Cortex of kidney (tissue), 1 donor: ENCODE measurements at places on chromosomes 12 and 14.

DNA sequence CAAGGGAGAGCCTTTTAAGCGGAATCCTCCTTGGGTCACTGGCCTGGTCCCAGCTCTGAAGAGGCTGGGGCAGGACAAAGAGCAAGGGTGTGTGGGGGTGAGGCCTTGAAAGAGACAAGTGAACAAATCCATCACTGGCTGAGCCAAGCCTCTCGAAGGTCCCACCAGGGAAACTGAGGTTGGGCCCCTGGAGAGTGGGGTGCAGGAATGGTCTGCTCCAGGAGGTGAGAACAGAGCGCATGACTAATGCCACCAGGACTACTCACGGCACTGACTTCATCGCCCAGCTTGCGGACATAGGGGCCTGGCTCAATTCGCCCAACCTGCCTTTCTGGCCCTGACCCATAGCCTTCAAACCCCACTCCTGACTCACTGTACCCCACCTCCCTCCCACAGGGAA lies 19.2 kb upstream of the DEGS2 start:
- no peak for DNase-seq

DNA sequence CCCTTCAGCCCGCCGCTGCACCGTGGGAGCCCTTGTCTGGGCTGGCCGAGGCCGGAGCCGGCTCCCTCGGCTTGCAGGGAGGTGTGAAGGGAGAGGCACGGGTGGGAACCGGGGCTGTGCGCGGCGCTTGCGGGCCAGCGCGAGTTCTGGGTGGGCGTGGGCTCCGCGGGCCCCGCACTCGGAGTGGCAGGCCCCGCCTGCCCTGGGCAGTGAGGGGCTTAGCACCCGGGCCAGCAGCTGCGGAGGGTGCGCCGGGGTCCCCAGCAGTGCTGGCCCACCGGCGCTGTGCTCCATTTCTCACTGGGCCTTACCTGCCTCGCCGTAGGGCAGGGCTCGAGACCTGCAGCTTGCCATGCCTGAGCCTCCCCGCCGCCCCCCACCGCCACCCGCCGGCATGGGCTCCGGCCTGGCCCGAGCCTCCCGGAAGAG lies 21.4 kb downstream of the TMEM121 start:
- DNase-seq = no peak

GRCh38 chr12:105355752-105356151 lies 25.3 kb downstream of the C12orf75 start:
- no peak for DNase-seq

DNA sequence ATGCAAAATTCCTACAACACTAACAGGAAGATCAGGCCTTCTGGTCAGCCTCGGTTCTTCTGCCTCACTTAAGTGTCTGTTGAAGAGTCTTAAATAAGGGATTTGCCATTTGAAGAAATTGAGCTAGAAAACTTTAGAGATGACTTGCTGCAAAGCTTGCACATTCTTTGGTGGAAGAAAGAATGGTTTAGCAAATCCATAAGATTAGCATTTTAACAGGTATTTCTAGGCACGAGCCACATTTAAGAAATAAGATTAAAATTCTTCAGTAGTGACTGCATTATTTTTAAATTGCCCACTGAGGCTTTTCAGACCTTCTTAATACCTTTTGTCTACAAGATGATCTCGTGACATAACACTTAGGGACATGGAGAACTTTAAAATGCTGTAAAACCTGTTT lies 327.1 kb downstream of the TMEM117 start:
- DNase-seq = no peak

DNA sequence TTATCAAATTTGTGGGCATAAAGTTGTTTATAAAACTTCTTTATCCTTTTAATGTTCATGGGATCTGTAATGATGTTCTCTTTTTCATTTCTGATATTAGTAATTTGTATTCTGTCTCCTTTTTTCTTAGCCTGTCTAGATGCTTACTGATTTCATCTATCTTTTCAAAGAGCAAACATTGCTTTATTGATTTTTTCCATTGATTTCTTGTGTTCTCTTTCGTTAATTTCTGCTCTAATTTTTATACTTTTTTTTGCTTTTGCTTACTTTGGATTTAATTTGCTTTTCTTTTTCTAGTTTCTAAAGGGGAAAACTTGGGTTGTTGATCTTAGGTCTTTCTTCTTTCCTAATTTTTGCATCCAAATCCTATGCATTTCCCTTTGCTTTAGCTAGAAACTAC lies 42.5 kb downstream of the CRADD start:
- no peak for DNase-seq

GRCh38 chr12:79071498-79071897 lies 206.9 kb downstream of the SYT1 start:
- no peak for DNase-seq

DNA sequence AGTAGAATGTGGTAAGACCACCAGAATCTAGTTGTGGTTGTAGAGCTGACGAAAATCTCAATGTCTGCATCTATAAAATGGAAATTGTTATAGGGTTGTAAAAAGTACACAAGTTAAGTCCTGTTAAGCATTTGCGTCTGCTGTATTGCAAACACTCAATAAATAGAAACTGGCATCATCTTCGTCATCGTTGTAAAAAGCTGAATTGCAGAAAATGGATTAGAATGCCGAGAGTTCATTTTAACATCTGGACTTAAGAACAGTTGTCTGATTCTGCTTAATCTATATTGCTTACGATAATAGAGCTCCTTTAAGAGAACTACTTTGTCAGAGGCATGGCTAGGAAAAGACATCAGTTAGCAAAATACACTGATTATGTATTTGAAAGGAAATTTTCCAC lies 33.2 kb downstream of the KCNMB4 start:
- DNase-seq = no peak

DNA sequence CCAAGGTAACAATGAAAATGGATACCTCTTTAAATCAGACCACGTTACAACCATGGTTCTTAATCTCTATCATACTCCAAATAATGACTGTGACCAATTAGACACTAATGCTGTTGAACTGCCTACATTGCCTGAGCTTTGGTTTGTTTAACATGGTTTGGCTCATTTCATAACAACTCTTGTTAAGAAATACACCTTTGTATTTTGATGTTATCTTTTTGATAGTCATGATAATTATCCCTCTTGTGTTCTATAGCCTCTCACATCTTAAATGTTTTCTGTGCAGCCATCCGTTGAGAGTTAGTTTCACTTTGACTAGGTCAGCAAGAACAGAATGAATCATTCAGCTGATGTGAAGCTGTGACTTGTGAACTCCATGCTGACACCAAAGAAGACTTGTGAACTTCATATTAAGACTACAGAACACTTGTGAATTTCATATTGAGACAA lies 75.5 kb upstream of the RERGL start:
- no peak for DNase-seq

DNA sequence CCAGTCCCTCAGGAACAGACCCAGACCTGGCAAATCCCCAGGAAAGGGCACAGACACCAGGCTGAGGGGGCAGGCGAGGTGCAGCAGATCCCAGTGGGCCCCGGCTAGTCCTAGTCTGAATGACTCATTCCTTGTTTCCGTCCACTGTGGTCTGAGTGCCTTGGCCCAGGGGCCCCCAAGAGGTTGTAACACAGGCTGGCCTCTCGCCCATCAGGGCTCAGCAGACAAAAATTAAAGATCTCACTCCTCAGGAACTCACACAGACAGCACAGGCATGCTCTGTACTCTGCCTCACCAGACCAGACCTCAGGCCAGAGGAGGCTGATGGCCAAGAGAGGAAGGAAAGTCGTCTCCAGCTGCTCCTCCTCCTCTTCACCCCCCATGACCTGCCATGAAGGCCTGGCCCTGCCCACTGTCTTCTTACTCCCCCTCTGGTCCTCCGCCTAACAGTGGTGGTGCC lies 7.7 kb upstream of the LTBP2 start:
- no peak for DNase-seq

- DNase-seq = no peak
Measured at GRCh38 chr14:71692496-71692895, 239.7 kb upstream of the RGS6 start.

GRCh38 chr12:104524034-104524832 lies 67.5 kb downstream of the CHST11 start:
- DNase-seq = no peak

DNA sequence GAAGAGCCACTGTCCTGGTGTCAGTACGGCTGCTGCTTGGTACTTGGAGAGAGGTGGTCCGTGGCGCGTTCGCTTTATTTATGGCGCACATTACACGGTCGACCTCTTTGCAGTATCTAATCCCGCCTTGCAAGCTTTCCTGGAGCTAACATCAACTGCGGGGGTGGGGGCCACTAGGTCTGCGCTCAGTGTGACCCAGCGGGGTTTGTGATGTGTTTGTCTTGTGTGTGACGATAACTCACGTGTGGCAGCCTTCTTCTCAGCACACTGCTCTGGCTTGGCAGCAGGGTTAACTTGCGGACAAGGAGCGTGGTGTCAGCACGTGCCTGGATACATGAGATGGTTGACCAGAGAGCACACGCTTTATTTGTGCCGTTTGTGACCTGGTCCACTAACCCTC lies 122.2 kb upstream of the RTL1 start:
- no peak for DNase-seq

GRCh38 chr12:98417266-98417665 lies 98.1 kb upstream of the TMPO start:
- DNase-seq = no peak

GRCh38 chr14:106235356-106236159 lies 709.2 kb downstream of the TMEM121 start:
- DNase-seq = no peak

DNA sequence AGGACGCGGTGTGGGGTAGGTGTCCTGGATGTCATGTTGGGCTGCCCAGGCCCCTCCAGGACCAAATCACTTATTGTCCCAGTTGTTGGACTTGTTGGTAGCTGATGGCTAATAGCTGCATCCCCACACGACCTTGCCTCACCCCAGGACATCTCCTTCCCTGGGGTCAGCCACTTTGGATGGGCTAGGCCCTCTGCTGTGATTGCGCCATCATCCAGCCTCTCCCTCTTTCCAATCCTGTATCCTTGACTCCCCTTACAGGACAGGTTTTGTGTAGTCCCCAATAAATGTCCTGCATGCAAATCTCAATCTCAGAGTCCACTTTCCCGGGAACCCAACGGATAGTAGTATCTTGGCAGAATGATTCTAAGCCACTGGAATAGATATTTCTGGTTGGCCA lies 43.4 kb upstream of the CHST11 start:
- no peak for DNase-seq

DNA sequence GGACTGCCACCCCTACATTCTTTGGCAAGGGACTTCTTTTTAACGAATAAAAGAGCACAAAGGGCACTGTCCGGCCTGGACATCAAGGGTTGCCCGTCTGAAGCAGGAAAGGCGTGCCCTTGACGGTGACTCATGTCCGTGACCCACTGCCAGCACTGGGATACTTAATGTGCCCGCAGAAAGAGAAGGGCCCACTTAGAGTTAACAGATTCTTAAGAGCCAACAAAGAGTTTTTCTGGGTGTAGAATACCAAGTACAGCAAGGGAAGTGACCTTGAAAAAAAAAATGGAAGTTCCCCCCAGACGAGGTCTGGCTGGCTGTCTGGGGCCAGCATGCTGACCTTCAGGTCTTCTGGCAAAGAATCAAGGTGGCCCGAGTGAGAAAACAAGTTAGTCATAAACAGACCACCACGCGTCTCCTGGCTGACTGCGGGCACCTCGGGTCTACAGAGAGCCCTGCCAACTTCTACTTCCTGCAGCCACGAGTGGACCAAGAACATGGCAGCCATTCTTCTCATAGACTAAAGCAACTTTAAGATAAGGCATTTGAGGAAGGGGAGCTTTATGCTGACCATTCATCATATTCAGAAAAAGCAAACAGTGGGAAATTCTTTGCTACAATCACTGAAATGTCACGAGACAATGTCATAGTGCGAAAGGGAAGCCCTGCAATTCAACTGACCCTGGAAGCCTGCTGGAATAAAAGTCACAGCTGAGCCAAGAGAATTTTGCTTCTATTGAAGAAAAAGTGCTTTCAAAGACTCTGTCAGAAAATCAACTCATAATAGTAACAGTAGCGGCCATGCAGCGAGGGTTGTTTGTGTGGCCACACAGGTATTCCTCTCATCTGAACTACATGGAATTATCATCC lies 10.5 kb upstream of the SELPLG start:
- DNase-seq = no peak

DNA sequence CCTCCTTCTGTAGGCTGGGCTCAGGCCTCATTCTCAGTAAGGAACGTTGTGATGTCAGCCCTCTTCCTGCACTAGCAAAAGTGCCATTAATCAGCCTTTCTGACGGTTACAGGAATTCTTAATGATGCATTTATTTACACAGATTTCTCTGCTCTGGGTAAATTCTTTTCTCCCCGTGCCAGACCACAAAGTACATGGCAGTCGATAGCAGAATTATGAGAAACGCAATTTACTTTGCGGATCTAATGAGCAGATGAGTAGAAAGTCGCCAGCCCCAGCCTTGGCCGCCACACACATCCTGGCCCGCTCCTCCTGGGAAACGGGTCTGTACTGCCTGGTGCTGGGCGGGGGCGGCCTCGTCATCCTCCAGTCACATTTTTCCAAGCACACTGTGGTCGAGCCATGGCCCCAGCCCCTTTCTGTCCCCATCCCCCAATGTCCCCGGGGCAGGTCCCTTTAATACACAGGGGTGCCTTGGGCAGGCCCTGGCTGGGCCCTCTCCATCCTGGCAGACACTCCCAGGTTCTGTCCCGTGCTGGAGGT lies 25.9 kb downstream of the NOC4L start:
- DNase-seq = no peak

DNA sequence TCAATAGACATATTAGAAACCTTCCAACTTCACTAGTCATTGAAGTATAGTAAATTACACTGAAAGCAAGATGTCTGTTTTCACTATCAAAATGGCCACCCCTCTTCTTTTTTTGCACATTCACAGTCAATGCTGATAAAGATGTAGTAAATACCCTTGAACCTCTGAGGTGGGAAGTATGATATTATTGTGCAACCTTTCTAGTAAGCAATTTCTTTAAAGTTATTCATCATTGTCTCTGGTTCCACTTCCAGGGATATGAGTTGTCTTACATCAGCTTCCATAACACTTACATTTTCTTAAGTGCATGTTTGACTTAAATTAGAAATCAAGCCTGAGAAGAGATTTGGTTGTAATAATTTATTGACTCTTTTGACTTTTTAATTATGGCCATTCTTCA lies 453.9 kb upstream of the MGAT4C start:
- no peak for DNase-seq

DNA sequence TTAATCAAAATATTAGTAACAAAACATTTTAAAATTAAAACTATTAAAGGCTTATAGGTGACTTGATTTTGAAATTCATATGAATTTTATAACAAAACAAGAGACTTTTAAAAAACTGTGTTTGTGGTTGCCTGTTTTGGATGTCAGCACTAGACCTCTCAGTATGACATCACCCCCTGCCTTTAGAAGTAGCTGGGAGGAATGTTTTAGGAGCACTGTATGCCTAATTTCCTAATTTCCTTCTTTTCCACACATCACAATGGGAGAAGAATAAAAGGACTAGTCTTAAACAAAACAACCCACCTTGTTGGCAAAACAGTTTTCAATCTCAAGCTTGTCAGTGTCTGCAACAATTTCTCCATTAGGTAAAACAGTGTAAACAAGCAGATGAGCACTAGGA lies 48.1 kb upstream of the PZP start:
- no peak for DNase-seq
